HAP-1 (cell line): ENCODE measurements at places on chromosomes 4 and X.
A peak's percentile ranks its signal among the peaks of the same experiment; 100 is the strongest.

GRCh38 chrX:13271511-13271910 lies 48.3 kb downstream of the ATXN3L start:
- DNase-seq = no peak

GRCh38 chr4:337143-337931 lies at the start of gene ZNF141:
Gene ZNF141, plus strand, starts transcription at chr4:337814. Its CDS starts 170 bp downstream, at chr4:337984.
- DNase-seq = no peak

- DNase-seq = peak; percentile 64
Measured at GRCh38 chrX:138026211-138026610, 460.3 kb downstream of the ZIC3 start.

DNA sequence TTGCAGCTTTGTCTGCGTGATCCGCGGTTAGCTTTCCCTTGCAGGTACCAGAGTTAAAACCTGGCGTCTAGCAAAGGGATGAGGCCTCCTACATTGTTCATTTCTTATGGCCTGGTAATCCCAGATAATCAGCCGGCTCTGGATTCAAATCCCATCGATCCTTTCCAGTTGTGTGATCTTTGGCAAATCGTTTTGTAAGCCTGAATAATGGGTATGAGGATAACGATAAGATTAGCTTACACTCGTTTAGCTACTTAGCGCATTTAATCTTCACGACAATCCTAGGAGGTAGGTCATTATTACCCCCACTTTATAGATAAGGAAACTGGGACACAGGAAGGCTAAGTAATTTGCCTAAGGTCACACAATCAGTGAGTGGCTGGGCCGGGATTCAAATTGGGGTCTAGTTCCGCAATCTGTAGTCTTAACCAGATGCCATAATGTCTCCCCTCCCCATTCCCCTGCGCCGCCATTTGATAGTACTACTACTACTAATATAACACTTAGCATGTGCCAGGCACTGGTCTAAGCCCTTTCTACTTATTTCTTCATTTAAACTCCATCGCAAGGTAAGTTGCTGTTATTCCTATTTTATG lies 1.7 kb upstream of the UBA1 start:
- peak; percentile 48 for DNase-seq

DNA sequence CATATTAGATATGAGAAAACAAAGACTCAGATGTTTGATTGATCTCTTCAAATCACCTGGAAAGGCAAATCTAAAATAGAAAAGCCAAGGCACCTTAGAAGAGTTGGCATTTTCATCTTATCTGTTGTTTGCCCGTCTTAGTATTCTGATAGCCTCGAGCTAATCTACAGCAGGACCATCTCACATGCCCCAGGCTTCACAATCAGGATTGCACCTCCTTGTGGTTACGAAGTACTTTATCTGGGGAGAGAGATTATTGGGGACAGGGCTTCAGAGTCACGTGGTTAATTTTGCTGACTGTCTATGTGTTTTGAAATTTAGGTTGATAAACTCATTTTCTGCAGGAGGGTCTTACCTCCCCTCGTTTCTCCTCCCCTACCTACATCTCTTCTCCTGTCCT lies 313.1 kb upstream of the ANXA10 start:
- no peak for DNase-seq

- no peak for DNase-seq
Measured at GRCh38 chrX:75273483-75273882, 402 bp upstream of the UPRT start.

- peak; percentile 59 for DNase-seq
Measured at GRCh38 chrX:65667503-65668376, at the start of gene MSN. Gene MSN, plus strand, starts transcription at chrX:65667654. Its CDS starts 188 bp downstream, at chrX:65667842.

DNA sequence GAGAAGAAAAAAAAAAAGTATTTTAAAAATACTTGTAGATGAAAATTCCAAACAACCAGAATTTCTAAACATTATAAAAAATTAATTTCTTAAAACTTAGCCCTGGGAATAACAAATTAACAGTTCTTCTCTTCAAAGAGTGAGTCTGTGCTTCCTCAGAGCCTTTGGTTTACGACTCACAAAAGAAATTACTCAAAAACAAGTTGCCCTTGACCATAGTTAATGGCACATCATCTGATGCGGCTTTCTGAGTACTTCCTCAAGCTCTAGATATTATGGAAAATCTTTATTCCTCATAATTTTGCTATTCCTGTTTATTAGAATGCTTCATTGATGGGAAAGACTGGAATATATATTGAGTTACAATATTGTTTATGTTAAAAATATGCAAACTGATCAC lies 23.7 kb downstream of the TAPT1 start:
- DNase-seq = no peak

DNA sequence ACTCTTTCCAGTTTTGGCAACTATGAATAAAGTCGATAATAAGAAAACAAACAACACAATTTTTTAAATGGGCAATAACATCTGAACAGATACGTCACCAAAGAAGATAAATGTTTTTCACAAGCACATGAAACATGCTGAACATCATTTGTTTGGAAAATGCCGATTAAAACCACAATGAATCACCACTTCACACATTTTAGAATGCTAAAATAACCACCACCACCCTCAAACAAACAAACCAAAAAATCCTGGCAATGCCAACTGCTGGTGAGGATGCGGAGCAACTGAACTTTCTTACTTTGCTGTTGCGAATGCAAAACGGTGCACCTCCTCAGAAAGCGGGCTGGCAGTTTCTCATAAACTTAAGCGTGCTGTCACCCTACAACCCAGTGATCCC lies 115.9 kb downstream of the NSUN7 start:
- DNase-seq = no peak
